ENCODE measurements at places on chromosomes 7 and 10.

DNA sequence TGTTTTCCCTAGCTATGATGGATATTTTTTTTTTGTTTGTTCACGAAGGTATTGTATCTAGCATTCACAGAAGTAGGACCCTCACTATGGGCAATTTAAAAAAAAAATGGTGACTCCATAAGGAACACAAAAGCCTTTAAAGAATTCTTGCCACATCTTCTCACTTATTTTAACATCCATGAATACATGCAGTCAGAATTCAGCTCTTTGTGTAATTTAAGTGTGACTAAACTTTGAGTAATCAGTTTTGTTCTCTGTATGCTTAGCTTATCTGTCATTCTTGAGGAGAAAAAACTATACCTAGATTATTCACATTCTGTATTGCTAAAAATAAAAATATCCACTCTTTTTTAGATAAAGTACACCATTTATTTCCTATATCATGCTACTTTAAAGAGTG, 313.2 kb upstream of the KCND2 start:
- no peak for DNase-seq

DNA sequence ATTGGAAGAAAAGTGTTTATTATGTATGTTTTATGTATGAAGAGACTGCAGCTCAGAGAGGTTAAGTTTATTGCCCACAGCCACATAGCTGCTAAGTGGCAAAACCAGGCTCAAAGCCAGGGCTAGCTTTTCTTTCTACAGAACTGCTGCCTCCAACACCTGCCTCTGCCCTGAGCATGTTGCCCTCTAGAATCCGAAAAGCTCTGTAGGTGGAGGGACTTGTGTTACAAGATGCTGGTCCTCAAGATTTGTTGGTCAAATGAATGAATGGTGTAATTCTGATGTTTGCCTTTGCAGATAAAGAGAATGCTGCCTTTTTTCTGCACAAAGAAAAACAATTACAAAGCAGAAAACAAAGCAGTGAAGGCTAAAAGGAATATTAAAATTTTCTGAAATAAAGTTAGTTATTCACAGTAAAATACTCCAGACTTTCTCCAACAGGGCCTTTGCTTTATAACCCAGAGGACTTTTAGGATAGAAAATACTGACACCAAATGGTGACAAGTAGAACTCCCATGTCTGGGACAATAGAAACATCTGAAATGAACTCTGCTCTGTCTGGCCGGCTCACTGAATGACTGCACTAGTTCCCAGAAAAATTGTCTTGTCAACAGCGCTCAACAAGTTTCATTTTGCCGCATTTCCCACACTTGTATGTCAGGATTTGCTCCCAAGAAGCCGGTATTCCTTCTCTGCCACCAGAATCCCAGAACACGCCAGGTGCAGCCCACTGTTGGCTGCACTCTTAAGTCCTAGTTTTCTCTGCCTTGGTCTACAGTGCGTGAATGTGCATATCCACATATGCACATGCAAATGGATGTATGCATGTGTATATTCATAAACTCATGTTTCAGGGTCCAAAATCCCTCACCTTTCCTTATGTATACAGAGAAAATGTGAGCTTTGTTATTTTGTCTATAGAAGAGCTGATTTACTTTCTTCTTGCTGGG, 11.0 kb upstream of the DNTT start:
- DNase-seq = no peak

GRCh38 chr10:62619413-62619738, 185.1 kb upstream of the ADO start:
- DNase-seq = no peak

DNA sequence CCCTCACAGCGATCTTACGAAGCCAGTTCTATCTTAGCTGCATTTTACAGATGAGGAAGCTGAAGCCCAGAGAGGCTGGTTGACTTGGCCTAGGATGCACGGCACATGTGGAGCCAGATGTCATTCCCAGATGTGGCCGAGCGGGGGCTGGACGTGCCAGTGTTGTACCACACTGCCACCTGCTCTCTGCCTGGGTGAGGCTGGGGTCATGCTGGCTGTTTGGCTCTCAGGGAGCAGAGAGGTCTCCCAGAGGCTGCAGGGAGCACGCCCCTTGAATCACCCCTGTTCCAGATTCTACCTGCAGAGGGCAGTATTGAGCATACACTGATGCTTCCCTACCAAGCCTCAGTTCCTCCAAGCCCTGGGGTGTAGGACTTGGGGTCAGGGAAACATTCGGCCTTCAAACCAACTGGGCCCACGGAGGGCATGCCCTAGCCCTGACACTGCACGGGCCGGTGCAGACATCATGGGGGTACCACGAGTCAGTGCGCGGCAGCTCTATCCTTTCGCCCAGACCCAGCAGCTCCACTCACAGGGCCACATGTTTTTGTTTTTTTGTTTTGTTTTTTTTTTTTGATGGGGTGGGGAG, 3.8 kb upstream of the GTF2IRD1 start:
- peak; percentile 22 for DNase-seq

DNA sequence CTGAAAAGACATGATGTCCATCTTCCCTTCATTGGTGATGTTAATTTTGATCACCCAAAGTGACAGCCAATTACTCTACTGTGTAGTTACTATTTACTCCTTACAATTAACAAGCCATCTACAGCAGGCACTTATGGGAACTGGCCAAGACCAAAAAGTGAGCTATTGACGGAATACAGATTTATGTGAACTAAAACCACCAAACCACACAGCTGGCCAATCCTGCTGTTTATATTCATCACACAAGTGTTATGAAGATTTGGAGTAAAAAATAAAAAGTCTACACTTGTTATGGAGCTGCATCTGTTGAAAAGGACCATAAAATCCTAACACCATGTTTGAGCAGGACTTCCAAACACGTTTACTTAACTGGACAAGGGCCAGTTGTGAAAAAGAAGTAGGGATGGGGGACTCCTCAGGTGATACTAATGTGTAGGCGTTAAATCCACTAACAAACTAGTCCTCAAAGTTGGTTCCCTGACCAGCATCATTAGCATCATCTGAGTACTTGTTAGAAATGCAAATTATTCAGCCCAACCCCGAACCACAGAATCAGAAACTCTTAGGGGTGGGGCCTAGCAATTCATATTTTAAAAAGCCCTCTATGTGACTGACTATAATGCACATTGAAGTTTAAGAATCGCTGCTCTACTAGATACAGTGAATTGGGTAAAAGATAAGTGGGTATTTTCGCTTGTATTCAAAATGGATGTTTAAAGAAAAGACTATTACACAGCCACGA, 11.6 kb downstream of the MCMBP start:
- no peak for DNase-seq

DNA sequence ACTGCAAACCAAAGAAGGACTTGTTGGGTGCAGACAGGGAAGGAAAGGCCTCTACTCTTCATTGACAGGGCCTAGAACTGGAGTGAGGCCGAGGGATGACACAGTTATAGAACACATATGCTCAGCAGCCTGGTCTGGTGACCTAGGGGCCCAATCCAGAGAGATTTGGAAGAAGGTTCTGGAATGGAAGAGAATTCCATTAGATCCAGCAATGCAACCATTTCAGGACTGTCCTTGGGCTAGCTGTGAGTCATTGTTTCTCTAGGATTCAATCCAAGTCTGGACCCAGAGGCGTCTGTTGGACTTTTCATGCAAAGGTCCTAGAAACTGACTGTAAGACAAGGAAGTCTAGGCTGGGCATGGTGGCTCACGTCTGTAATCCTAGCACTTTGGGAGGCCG, 59.2 kb downstream of the WIPF3 start:
- DNase-seq = no peak

DNA sequence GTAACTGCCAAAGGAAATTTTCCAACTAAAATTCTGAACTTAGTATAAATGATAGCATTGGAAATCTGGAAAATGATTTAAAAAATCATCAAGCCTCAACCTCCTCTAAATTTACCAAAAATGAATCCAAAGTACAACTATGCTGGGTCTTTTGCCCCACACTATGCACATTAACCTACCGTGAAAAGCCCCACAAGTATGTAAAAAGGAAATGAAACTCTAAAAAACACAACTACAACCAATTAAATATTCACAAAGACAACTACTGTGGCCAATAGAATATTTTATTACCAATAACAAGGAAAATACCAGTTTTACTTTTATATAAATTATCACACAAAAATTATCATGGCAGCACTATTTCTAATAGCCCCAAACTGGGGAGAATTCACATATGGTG, 19.3 kb downstream of the EIF3A start:
- DNase-seq = no peak

- DNase-seq = no peak
Measured at GRCh38 chr10:132320654-132321469, 11.1 kb upstream of the LRRC27 start.

DNA sequence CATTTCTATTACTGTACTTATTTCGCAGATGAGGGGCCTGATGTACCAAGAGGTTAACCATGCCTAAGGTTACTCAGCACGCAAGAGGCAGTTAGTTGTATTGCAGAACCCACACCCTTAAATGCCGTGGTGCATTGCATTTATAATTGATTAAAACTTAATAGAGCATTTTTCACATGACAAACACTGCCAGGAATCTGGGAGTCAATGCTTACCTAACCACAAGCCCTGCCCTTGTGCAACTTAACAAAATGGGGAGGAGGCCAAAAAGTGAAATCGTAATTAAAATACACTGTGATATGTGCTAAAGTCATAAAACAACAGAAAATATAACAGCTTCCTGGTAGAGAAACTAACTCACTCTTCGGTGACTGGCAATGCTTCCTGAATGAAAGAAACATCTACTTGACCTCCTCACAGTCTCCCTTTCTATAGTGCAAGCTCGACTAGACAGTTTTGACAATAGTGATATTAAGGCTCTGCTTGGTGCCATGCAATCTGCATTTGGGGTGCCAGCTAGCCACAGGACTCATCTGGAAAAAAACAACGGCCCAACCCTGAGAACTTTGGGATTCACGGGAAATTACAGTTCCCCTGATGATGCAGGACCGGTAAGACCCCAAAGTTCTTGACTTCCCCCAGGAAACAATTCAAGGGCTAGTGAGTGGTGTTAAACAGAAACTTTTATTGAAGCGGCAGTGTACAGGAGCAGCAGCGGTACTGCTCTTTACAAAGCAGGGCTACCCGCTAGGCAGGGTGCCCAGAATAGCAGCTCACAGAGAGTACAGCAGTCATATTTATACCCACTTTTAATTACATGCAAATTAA, 612.4 kb downstream of the TNS3 start:
- no peak for DNase-seq

- no peak for DNase-seq
Measured at GRCh38 chr10:104322416-104322782, 15.9 kb downstream of the ITPRIP start.

DNA sequence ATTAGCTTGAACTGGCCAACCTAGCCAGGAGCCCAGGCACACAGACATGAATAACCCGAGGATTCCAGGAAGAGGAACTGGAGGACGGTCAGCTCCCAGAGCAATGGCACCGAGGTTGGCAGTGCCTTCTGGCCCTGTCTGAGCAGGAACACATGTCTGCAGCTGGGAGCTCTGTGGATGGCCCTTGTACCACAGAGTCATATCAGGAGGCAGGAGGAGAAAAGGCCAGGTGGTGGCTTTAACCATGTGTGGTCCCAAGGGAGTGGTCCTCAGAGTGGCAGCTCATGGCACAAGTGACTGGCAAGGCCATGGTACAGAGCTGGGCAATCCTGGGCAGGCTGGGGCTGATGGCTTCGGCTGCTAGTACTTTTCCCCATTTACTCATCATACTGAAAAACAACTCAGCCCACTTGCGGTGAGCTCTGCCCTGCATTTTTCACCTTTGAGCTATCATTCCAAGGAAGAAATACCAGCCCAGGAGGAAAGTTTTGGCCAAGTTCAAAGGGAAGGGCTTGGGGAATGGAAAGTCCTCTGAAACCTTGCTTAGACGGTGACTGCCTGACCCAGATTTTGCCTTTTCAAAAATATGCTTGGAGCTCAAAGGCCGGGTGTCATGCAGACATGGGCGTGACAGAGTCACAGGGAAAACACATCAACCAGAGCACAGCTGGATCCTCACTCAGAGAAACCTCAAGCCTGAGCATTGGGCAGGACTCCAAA, 25.7 kb upstream of the LOXL4 start:
- DNase-seq = no peak

All from effector memory CD4-positive, alpha-beta T cell (primary cell).